ENCODE measurements at places on chromosomes 2 and 18. TPM values are rescaled to one million over a fixed set of nuclear protein-coding genes. Genes with fewer than 3 reads are reported as not detected.

GRCh38 chr2:55460562-55460961, 40.9 kb upstream of the CCDC88A start:
- no peak overlapping the region for H3K27ac ChIP-seq
- DNase-seq: no peak
- no peak overlapping the region for H3K4me3 ChIP-seq
- no peaks in the 10 kb centered on the region for H3K4me1 ChIP-seq
- no peaks in the 10 kb centered on the region for H3K36me3 ChIP-seq

EN1 gene
- not detected for total RNA-seq

GALNT5 gene
- not detected for total RNA-seq

DNA sequence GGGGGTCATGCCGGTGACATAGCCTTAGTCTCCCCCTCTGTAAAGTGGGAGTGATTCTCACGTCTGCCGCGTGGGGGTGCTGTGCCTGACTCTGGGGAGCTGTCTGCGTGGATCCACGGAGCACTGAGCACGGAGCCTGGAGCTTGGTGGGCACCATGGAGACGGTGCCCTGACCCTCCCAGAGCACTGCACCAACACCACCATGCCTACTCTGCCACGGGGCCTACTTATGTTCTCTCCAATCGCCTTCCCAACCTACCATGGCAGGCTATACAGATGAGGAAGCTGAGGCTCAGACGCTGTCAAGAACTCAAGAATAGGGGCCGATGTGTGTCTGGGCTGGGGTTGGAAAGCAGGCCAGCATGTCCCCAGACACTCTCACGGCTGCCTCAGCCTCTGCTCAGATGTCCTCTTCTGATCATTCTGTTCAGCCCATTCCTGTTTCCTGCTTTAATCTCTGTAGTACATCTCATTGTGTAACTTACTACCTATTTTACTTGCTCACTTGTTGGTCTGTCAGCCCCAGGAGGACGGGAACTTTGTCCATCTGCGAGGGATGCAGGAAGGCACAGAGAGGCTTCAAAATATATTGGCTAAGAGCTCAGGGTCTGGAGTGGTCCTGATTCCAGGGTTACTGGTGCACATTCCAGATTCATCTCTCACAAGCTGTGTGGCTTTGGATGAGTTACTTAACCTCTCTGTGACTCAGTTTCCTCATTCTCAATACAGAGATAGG, 168.1 kb upstream of the HS6ST1 start:
- H3K4me3 ChIP-seq: no peak overlapping the region
- DNase-seq: no peak
- H3K4me1 ChIP-seq: no peaks in the 10 kb centered on the region

DNA sequence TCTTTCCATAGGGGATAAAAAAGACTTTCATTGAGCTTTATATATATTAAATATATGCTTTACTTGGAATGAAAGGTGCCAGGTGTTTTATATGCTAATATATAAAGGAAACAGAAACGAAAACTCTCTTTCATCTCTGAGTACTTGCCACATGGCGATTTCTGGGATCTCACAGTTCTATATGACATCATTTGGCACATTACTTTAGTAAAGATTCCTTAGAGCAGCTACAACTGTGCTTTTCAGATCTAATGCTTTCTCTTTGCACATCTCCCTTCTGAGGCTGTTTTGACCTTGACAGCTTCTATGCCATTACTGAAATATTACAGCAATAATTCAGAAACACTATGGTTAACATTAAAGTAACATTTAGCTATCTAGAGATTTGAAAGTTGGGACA, 1082.9 kb upstream of the CDH2 start:
- no peaks in the 10 kb centered on the region for H3K36me3 ChIP-seq
- H3K27me3 ChIP-seq: no peaks in the 10 kb centered on the region
- no peaks in the 10 kb centered on the region for H3K4me1 ChIP-seq
- H3K27ac ChIP-seq: no peak overlapping the region
- no peak overlapping the region for H3K4me3 ChIP-seq
- no peak for DNase-seq

NLRC4 gene
- not detected for total RNA-seq

DNA sequence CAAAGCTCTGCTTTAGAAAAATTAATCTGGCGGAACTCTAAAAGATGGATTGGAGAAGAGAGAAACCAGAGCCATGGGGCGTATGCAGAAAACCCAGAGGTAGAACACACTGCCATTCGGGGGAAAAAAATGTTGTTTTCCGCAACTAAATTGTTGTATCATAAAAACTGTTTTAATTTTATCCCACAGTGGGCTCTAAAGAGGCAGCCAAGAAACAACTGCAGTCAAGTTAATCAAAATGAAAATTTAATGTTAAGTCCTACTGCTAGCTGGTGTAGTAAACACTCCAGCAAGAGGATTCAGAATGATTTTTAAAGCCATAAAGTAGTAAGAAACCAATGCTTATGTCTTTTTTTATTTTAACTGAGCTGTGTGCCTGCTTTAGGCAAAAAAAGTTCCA, 69.1 kb downstream of the GAREM1 start:
- H3K4me1 ChIP-seq: no peaks in the 10 kb centered on the region
- no peak for DNase-seq
- no peak overlapping the region for H3K4me3 ChIP-seq
- H3K36me3 ChIP-seq: no peaks in the 10 kb centered on the region

DNA sequence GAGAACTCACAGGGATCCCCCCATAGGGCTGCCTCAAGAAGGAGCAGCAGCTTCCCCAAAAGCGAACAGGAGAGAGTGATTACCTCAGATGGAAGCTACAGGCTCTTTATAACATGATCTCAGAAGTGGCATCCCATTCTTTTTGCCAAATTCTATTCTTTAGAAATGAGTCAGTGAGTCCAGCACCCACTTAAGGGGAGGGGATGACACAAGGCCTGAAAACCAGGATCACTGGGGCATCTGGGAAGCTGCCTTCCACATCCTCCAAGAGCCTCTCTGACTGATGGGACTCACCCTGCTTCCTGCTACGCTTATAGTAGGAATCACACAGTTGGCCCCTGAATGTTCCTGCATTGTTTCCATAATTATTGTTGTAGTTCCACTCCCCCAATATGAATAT, 96.5 kb downstream of the MAPK4 start:
- no peak for DNase-seq
- no peaks in the 10 kb centered on the region for H3K27me3 ChIP-seq
- no peak overlapping the region for H3K4me3 ChIP-seq
- H3K27ac ChIP-seq: no peak overlapping the region
- no peaks in the 10 kb centered on the region for H3K36me3 ChIP-seq

SLC4A3 gene
- not detected for total RNA-seq

- no peak for DNase-seq
- no peaks in the 10 kb centered on the region for H3K4me1 ChIP-seq
- H3K4me3 ChIP-seq: no peak overlapping the region
- H3K27me3 ChIP-seq: no peaks in the 10 kb centered on the region
Measured at GRCh38 chr18:34097312-34097711, 127.4 kb downstream of the NOL4 start.

GRCh38 chr2:74239346-74239745, 40.9 kb downstream of the MTHFD2 start:
- no peaks in the 10 kb centered on the region for H3K27me3 ChIP-seq
- no peak for DNase-seq
- no peak overlapping the region for H3K27ac ChIP-seq
- H3K36me3 ChIP-seq: no peaks in the 10 kb centered on the region
- no peak overlapping the region for H3K4me3 ChIP-seq

- DNase-seq: no peak
- peaks cover 32% of the 10 kb centered on the region for H3K4me1 ChIP-seq
- H3K4me3 ChIP-seq: no peak overlapping the region
- H3K27me3 ChIP-seq: peaks cover 2% of the 10 kb centered on the region
Measured at GRCh38 chr2:165273176-165273575, 34.0 kb downstream of the SCN2A start.

GRCh38 chr2:144249035-144249637, 270.8 kb downstream of the ZEB2 start:
- H3K36me3 ChIP-seq: peaks cover 22% of the 10 kb centered on the region
- no peaks in the 10 kb centered on the region for H3K27me3 ChIP-seq
- no peak overlapping the region for H3K4me3 ChIP-seq
- no peak for DNase-seq
- peak overlapping the region; percentile 80 for H3K27ac ChIP-seq

GRCh38 chr18:51135364-51135763, 62.1 kb downstream of the MEX3C start:
- H3K4me1 ChIP-seq: peaks cover 3% of the 10 kb centered on the region
- DNase-seq: no peak

STEAP3 gene
- total RNA-seq: 0.34 TPM

DNA sequence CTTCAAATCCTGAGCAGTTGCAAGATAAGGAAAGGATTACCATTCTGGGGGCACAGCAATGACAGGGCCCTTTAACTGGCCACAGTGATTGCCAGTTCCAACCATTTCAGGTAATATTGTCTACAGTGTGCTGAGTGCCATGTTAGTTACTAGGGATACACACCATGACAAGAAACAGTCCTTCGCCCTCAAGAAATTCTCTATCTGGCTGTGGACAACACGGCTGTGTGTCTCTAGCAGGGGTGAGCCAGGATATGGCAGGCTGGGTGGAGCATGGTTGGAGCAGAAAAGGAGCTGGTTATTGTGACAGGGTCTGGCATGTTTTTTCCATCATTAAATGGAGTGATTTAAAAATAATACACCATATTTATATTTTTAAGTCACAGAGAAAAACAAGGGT, 31.0 kb downstream of the TSPYL6 start:
- no peaks in the 10 kb centered on the region for H3K36me3 ChIP-seq
- no peak overlapping the region for H3K27ac ChIP-seq

ANKRD30B gene
- not detected for total RNA-seq

DNA sequence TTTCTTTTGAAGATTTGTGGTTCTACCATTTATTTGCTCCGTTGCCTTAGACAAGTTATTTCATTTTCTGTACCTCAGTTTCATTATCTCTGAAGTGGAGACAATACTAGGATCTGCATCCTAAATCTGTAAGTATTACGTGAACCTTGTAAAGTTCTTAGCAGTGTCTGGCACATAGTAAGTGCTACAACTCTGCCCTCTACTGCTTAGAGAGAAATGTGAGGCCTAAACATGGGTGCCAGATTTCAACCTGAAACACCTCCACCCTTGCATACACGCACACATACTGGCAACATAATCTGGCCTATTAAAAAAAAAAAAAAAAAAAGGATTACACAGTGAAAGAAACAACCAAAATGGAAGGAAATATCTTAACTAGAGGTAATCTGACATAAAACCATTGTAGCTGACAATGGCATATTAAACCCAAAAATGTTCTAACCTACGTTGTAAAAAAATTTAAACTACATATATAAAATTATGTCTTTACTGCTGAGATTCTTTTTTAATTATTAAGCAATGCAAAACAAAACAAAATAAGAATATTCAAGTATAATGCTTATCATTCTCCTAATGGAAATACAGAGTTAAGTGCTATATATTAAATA, 132.6 kb downstream of the MAP2 start:
- H3K27me3 ChIP-seq: peaks cover 2% of the 10 kb centered on the region
- H3K36me3 ChIP-seq: no peaks in the 10 kb centered on the region
- no peak for DNase-seq
- no peak overlapping the region for H3K4me3 ChIP-seq

RBM43 gene
- total RNA-seq: 3.5 TPM

GRCh38 chr2:84461310-84461709, 2.2 kb upstream of the SUCLG1 start:
- no peaks in the 10 kb centered on the region for H3K27me3 ChIP-seq
- no peak for DNase-seq
- H3K36me3 ChIP-seq: peaks cover 13% of the 10 kb centered on the region
- H3K27ac ChIP-seq: no peak overlapping the region

DNA sequence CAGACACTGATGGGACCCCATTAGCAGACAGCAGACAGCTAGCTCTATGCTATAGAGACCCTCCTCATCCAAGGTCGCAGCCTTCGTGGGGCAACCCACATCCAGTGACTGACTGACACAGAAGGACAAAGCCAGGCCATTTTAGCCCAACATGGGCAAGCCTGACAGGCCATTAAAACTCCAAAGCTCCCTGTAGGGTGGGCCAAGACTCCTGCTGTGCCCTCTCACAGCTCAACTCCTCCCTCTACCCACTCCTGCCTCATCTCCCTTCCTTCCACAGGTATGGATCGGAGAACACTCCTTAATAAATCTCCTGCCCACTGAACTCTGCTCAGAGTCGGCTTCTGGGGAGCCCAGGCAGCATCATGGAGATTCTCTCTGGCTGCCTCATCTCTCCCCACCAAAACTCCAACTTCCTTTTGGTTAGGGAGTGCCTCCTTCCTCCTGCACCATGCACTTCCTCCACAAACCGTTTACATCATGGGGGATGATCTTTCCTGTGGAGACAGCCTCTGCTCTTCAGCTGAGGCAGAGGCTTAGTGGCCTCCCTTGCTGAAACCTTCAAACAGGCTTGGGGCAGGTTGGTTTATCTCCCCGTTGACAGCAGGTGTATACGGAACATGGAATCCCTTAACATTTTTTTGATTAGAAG, 86.5 kb downstream of the ACTR3 start:
- no peak for DNase-seq
- H3K36me3 ChIP-seq: peaks cover 15% of the 10 kb centered on the region
- H3K4me3 ChIP-seq: no peak overlapping the region
- peak overlapping the region; percentile 25 for H3K27ac ChIP-seq
- H3K27me3 ChIP-seq: no peaks in the 10 kb centered on the region
- H3K4me1 ChIP-seq: peaks cover 9% of the 10 kb centered on the region

- H3K27ac ChIP-seq: no peak overlapping the region
- H3K27me3 ChIP-seq: no peaks in the 10 kb centered on the region
- no peak overlapping the region for H3K4me3 ChIP-seq
- H3K4me1 ChIP-seq: no peaks in the 10 kb centered on the region
Measured at GRCh38 chr2:50221106-50221505, 810.8 kb downstream of the NRXN1 start.

DNA sequence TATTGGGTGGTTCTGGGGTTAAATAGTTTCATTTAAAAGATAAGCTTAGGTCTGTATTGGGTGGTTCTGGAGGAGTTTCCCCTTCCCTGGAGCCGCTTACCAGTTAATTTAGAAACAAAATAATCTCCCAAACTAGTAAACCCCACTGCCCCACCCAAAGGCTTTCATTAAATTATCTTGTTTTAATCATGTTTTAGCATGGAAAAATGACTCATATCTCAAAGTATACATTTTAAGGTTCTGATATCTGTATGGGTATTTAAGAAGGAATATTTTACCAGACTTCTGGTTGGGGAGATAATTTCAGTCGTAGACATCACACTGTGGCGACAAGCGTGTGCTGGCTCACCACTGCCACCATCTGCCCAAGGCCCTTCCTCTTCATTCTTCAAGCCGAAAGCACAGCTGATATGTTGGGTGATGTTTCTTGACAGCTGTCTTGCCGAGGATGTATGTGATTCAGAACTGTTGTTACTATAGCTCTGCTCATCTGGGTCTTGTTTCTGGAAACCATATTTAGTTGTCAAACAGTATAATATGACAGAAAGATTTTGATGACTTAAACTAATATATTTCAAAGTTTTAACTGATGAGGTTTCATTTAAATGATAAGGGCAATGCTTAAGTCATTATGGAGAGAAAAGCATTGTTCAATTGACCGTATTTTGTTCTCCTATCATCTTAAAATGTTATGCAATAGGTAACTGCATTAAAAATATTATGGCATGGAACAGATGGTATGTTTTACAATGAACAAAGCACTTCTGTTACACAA, 5.1 kb downstream of the FIGLA start:
- DNase-seq: peak; percentile 78
- no peak overlapping the region for H3K27ac ChIP-seq
- H3K36me3 ChIP-seq: peaks cover 2% of the 10 kb centered on the region
- no peak overlapping the region for H3K4me3 ChIP-seq

GRCh38 chr18:22267697-22268096, 98.3 kb downstream of the GATA6 start:
- no peaks in the 10 kb centered on the region for H3K4me1 ChIP-seq
- H3K27me3 ChIP-seq: no peaks in the 10 kb centered on the region
- no peak for DNase-seq
- no peak overlapping the region for H3K27ac ChIP-seq

GRCh38 chr2:12044857-12045256, 298.4 kb downstream of the LPIN1 start:
- no peak overlapping the region for H3K4me3 ChIP-seq
- peaks cover 2% of the 10 kb centered on the region for H3K27me3 ChIP-seq
- H3K27ac ChIP-seq: no peak overlapping the region
- H3K4me1 ChIP-seq: peaks cover 51% of the 10 kb centered on the region
- DNase-seq: no peak
